RPMI7951 (cell line): ENCODE measurements at places on chromosomes 5 and 9. TPM values are rescaled to one million over a fixed set of nuclear protein-coding genes. Genes with fewer than 3 reads are reported as not detected.
A peak's percentile ranks its signal among the peaks of the same experiment; 100 is the strongest.

The SECISBP2 gene
- 10.0 and 11.1 TPM in 2 replicates for total RNA-seq

The PDE8B gene
- not detected in 2 replicates for total RNA-seq

The OR1N2 gene
- not detected in 2 replicates for total RNA-seq

The IFNE gene
- 0.10 and 0.72 TPM in 2 replicates for total RNA-seq

The KIAA1958 gene
- total RNA-seq, result 1.7 TPM in 2 replicates

The NMRK1 gene
- total RNA-seq, result 7.6 and 10.3 TPM in 2 replicates

DNA sequence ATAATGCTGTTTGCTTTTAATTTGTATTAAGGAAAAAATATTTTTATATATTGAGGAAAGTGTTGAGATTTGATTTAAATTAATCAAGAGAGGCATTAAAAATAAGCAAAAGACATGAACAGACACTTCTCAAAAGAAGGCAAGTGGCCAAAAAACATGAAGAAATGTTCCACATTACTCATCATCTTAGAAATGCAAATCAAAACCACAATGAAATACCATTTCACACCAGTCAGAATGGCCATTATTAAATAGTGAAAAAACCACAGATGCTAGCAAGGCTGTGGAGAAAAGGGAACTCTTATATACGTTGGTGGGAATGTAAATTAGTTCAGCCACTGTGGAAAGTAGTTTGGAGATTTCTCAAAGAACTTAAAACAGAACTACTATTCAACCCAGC is 45.9 kb downstream of the RANBP17 start:
- peak; percentile 65 for DNase-seq

DNA sequence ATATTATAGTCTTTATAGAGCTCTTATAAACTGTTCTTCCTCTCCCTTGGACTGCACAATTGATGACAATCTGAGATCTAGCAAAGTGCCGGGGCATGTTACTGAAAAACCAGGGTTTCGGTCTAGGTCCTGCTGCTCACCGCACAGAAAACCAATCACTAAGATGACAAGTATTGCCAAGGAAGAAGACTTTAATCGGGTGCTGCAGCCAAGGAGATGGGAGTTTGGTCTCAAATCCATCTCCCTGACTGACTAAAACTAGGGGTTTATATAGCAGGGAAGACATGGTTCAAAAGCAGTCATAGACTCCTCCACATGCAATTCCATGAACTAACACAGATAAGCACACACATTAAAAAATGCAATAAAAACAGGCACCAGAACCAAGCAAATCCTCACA is 390.6 kb downstream of the NFIB start:
- no peak for DNase-seq

GRCh38 chr5:166535641-166536040 is 1755.8 kb upstream of the WWC1 start:
- DNase-seq, result no peak

- DNase-seq, result no peak
Measured at GRCh38 chr5:179336126-179336870, 9.0 kb downstream of the ADAMTS2 start.

DNA sequence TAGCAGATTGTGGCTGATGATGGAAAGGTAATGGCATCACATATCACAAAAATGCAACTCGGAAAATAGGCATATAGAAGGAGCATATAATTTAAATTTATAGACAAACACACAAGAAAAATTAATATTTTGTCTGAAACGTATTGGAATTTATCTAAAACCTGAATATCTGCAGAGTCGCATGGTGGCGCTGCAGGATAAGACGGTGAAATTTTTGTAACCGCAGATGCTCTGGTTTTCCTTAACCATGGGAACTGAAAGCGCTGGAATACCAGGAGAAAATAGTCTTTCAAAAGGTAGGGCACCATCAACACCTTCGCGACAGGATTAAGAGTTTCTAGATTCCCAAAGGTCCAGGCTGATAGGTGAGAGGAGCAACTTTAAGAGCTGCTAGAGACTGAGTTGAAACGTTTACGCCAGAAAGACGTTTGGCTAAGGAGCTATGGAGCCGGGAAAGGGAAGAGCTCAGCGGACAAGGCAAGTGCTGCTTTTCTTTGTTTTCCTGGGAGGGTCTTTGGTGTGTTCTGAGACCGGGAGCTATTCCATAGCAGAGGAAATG is 11.0 kb upstream of the PCDHB15 start:
- DNase-seq, result peak; percentile 35

DNA sequence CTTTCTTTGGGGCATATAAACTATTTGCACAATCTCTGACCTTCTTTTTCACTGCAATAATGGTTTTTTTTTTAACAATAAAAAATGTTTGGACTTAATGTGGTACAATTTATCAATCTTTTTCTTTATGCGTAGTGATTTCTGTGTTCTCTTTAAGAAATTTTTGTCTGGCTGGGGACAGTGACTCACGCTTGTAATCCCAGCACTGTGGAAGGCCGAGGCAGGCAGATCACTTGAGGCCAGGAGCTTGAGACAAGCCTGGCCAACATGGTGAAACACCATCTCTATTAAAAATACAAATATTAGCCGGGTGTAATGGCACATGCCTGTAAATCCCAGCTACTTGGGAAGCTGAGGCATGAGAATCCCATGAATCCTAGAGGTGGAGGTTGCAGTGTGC is 72.3 kb downstream of the STK32A start:
- no peak for DNase-seq

- DNase-seq, result no peak
Measured at GRCh38 chr9:134380542-134381271, 54.5 kb downstream of the RXRA start.

DNA sequence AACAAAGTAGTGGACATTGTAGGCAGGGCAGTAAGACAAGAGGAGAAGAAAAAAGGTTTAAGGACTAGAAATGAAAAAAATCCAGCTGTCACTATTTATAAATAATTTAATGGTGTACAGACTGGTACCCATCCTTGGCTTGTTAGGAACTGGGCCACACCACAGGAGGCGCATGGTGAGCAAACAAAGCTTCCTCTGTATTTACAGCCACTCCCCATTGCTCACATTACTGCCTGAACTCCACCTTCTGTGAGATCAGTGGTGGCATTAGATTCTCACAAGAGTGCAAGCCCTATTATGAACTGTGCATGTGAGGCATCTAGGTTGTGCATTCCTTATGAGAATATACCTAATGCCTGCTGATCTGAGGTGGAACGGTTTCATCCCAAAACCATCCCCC is 62.6 kb upstream of the DMAC1 start:
- DNase-seq, result no peak

- no peak for DNase-seq
Measured at GRCh38 chr9:19379283-19379682, 753 bp downstream of the RPS6 start.

- no peak for DNase-seq
Measured at GRCh38 chr9:99176527-99177013, 45.2 kb downstream of the ALG2 start.

GRCh38 chr9:130480673-130481072 is 35.9 kb downstream of the ASS1 start:
- no peak for DNase-seq

DNA sequence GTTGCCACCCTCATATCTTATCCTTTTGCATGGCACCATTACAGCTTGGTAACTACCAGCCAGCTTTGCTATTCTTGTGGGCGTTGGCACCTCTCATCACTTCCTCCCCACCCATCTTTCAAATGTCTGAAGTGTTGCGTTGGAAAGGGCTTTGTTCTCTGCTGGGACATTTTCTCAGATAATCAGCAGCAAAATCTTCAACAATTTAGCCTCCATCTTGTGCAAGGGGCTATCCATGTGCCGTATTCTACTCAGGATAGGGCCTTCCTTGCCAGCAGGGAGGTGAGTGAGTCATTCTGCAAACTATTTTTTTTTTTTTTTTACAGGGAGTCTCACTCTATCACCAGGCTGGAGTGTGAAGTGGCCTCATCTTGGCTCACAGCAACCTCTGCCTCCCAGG is 62.1 kb upstream of the NUDT12 start:
- no peak for DNase-seq

- no peak for DNase-seq
Measured at GRCh38 chr5:176650354-176650884, 3.1 kb downstream of the TSPAN17 start.

DNA sequence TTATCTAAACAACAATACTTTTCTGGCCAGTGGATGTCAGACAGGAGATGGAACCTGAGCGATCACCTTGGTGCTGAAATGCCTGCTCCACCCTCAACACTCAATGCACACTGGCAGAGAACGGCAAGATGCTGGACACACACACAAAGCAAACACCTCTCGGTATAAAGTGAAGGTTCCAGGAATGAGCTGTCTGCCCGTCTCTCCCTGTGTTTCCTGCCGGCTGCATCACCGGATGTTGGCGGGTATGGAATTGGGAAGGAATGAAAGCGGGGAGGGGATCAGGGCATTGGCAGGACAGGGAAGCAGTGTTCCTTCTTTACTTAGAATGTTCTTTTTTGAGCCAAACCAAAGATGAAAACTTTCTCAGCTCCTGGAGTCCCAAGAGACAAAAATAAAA is 59.2 kb downstream of the MED10 start:
- DNase-seq, result no peak

DNA sequence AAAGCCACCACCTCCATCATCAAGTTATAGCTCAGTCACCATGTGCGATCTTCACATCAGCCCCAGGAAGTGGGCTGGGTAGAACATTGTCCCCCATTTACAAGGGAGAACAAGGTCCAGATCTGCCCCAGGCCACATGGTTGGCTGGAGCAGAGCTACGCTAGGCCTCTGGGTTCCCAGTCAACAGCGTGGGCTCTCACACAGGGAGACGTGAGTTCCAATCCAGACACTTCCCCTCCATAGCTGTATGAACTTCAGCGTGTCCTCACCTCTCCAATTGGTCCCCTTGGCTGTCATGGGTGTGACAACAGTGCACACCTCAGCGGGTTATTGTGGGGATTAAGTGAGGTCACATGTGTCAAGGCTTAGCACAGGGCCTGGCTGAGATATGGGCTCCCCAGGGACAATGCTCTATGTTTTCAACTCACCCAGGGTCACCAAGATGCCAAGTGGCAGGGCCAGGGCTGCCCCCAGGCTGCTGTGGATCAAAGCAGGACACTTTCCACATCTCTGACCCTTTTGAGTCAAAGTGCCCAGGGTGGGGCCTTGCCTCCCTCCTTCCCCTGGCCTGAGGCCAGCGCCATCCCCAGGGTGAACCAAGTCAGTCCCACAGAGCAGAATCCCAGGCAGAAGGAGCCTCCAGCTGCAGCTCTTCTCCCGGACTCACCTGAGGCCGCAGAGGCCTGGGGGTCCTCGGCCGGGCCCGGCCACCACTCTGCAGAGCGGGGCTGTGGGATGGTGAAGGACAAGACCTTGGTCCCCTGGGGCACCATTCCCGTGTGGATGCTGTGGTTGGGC is 19.8 kb downstream of the AKNA start:
- DNase-seq, result no peak

- no peak for DNase-seq
Measured at GRCh38 chr9:128495296-128495695, 9.2 kb upstream of the GLE1 start.

DNA sequence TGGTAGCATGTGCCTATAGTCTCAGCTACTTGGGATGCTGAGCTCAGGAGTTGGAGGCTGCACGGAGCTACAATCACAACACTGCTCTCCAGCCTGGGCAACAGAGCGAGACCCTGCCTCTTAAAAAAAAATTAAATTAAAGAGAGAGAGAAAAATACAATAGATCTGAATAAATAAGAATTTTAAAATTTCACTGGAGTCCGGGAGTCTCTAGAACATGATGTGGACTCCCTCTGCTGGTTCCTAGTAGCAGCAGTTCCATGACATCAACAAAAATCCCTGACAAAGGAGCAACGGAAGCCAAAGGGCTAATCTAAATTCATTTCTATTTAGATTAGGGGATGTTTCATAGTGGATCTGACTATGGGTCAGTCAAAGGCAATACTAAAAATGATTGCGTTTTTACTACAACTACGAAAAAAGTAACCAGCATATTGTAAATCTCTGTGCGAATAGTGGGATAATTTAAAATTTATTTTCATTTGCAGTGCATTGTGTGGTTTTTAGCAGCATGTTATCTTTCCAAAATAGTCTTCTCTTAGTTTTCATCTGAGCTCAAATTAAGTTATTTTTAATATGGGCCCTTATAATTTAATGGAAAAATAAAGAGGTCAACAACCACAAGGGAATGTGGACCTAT is 6.7 kb downstream of the INIP start:
- peak; percentile 21 for DNase-seq

GRCh38 chr5:135007749-135008363 is 26.2 kb downstream of the PITX1 start:
- no peak for DNase-seq

GRCh38 chr9:95778957-95779356 is 96.5 kb upstream of the ERCC6L2 start:
- DNase-seq, result peak; percentile 87

DNA sequence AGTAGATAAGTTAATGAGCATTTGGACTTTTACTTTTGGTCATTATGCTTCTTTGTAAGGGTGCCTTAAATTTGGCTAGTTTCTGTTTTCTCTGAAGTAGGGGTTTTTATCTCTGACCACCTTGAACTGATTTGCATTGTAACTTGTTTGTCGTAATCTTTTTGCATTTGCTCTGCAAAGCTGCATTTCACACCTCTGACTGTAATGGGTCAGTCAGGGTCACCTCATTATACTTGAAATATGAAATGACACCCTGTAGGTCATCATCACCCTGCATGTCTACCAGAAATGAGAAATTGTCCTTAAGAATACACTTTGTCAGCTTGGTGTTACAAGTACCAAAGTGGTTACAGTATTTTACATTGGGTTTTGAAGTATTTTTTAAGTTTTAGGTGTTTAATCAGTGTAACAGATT is 74.0 kb downstream of the KCNN2 start:
- no peak for DNase-seq

DNA sequence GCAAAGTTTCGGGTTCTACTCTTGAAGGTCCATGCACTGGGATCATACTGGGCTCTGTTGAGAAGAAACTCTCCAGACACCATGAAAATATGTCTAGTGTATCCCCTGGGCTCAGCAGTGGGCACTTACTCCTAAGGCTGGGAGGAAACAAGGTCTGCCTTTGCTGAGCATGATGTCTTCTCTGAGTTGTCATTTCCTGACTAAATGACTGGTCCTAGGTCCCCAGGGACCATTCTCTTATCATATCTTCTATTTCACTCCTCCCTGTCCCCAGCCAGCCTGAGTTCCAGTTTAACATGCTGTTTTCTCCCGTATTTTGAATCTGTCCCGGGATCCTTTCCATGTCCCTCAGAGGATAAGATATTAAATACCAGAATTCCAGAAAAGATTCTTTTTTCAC is 225.4 kb downstream of the MTRR start:
- no peak for DNase-seq

GRCh38 chr5:158414333-158414762 is 555.4 kb upstream of the CLINT1 start:
- DNase-seq, result no peak

DNA sequence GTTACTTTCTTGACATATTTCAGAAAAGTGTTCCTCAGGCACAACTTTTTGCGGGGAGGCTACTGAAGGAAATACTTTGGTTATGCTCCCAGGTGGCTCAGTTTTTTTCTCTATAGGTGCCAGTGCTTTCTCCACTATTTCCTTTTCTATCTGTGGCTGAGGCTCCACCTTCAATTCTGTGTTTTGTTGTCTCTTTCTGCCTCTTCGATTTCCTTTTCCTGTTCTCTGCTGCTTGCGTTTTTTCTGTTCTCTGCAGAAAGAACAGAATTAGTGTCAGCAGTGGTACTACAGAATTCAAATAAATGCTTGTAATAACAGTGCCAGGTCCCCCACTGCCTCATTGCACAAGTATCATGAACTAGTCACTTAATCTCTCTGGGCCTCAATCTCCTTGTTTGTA is 7.0 kb downstream of the HEMGN start:
- no peak for DNase-seq
